ENCODE measurements at places on chromosomes 7 and 10.

DNA sequence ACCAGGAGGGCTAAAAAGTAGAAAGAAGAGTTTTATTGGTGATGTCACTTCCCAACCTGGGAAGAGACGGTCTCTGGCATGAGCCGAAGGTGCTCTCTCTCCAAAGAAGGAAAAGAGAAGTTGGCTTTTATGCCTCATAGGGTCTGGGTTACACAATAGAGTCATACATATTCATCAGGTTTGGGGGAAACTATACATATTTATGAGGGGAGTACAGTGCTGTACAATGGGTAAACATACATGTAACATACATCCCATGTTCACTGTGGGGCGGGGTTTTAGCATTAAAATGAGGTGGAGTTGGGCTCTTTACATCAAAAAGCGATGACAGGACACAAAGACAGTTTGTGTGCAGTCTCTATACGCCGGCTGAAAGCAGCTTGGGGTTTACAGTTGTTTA is 701.7 kb downstream of the TYW1 start:
- DNase-seq = no peak

- no peak for DNase-seq
Observed at GRCh38 chr7:2759736-2760097, 71.7 kb downstream of the AMZ1 start.

DNA sequence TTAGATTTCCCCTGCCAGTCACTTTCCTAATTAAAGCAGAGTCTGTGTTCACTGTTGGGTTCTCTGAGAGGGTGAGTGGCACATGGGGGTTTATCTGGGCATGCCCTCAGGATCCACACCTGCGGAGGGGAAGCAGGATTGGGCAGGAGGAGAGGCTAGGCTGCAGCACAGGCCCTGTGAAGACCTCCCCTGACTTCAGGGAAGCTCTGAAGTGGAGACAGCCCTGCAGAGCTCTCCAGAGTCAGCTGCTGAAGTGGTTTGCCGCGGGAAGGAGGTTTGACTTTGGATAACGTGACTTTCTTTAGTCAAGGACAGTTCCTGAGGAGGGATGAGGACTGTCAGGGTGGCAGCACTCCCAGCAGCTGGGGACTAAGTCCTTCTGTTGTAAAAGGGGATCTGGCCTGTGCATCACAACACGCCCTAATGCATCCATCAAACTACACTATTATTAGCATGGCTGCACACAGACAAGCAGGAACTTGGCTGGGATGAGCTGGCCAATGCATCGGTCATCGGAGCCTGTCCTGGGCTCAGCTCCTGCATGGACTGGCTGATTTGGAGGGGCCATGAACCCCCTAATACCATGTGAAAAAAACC is 50.9 kb upstream of the LEP start:
- no peak for DNase-seq

DNA sequence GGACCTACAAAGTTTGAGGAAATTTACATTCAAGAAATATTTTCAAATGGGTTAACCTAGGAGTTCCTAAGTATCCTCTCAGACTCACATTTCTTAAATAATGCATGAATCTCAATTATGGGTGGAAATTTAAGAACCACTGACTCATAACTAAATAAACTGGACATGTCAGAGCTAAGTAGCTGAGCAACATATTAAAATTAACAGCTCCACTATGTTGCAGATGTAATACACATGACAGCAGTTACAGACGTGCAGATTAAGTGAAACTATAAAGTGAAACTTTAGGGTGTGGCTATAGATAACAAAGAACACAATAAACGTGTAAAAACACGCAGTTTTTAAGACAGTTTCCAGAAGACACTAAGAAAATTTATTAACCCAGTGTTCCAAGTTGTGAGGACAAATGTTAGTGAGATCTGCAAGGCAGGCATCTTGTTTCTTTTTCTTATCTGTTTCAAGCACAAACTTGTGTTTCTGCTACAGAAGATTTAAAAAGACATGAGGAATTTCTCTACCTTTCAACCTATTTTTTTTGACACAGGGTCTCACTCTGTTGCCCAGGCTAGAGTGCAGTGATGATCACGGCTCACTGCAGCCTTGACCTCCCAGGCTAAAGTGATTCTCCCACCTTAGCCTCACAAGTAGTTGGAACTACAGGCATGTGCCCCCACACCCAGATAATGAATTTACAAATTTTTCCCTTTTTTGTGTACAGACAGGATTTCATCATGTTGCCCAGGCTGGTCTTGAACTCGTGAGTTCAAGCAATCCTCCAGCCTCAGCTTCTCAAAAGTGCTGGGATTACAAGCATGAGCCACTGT is 25.3 kb downstream of the DNMBP start:
- no peak for DNase-seq

DNA sequence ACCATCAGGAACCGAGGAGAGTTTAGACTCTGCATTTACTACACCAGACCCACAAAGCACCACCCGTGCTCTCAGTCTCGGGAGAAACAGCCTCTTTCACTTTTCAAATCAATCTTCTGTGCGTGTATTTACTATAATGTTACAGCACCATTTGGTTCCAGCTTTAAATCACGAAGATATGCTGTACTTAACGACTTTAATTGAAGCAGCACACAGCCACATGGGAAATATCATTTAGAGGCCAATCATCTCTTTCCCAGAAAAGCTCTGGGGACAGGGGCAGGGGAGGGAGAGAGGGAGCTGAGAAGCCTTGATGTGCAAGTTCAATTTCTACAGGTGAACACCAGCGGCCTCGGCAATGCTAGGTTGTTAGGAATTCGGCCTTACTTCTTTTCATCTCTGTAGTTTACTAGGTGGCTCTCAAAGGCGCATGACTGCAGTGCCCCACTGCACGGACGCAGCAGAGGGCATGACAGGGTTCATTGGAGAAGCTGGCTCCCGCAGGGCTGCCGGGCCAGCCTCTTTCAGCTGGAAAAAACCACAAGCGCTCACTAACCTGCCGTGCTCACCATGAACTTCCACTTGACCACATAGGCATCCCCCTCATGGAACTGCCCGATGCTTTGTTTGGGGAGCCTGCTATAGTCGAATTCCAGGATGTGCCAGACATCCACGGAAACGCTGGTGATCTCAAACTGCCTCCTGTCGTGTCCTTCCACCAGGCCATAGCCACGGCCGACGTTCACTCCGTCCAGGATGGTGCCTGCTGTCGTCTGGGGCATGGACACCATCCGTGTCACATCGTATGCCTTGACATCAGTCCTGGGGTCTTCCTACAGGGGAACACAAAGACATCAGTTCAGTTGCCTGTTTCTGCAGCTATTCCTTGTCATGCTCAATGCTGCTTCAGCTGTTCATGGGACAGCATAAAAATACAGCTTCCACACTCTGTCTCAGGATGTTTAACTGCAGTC is 154.5 kb downstream of the SVIL start:
- no peak for DNase-seq

DNA sequence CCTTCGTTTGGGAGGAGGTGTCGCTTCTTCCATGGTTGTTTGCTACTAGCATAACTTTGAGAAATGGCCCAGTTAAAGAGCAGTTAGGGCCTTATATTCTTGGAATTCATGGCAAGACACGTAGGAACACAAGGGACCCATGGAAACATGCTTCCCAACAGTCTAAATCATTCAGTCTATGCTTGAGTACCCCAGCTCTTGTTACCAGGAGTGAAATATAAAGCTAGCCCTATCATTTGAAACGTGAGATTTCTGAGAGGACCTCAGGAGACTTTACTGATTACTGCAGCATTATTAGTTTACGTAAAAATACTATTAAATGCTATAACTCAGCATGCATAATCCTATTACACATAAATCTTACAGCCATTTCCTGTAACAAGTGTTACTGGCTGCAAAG is 328.6 kb upstream of the CDC14C start:
- DNase-seq = no peak

DNA sequence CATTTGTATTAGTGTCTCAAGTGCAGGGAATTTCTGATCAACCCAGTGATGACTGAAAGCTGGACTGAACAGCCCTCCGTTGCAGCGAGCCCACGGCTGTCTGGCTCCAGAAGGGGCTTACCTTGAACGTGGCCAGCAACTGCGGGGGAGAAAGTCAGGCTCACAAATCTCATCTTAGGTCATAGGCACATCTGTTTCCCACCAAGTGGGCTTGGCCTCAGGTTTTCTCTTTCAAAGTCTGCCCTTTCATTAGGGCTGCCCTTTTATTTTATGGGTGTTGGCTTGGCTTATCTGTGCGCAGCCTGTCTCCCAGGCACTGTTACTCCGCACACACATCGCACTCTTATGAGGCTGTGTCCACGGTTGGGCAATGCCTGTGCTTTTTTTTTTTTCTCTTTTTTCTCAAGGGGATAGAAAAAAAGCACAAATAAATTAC is 178.0 kb downstream of the JCAD start:
- no peak for DNase-seq

DNA sequence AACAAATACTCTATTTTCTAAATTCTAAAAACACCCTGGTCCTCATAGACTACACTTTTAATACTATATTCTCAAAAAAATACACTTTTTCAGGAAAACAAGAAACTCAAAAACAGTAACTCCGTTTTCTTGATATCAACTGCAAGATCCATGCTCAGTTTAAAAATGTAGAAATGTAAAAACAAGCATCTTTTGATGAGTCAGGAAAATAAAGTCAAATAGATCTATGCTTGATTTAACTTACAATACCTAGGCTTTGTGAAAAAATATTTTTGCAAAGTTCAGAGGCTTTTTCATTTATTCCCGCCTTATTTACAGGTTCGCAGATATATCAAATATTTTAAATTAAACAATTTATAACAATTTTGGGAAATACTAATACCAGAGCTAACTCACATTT is 33.6 kb downstream of the POT1 start:
- no peak for DNase-seq

DNA sequence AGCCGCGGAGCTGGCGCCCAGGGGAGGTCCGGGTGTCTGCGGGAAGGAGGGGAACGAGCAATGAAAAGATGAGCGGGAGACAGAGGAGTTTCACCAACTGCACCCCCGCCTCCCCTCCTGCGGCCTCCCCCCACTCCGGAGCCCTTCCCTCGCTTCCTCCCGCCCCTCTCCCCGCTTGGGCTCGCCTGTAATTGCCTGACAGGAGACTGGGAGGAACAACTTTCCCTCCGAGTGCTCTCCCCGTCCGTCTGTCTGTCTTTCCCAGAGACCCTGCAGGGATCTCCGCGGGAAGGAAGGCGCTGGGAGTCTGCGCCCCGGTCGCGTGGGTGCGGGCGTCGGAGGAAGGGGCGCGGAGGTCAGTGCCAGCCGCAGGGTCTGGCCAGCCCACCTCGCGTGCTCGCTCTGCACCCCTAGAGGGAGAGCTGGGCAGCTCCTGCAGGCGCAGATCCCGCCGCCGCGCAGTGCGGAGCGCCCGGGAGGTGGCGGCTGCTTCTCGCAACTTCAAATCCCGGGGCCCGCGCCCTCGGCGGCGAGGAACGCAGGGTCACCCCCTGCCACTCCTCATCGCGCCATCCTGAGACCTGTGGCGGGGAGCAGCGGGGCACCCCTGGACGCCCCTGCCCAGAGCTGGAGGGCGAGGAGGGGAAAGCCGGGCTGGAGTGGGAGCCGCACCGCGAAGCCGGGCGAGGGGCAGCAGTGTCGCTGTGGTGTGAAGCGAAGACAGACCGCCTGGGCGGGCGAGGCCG is 511 bp upstream of the NRP1 start:
- DNase-seq = peak; percentile 72

DNA sequence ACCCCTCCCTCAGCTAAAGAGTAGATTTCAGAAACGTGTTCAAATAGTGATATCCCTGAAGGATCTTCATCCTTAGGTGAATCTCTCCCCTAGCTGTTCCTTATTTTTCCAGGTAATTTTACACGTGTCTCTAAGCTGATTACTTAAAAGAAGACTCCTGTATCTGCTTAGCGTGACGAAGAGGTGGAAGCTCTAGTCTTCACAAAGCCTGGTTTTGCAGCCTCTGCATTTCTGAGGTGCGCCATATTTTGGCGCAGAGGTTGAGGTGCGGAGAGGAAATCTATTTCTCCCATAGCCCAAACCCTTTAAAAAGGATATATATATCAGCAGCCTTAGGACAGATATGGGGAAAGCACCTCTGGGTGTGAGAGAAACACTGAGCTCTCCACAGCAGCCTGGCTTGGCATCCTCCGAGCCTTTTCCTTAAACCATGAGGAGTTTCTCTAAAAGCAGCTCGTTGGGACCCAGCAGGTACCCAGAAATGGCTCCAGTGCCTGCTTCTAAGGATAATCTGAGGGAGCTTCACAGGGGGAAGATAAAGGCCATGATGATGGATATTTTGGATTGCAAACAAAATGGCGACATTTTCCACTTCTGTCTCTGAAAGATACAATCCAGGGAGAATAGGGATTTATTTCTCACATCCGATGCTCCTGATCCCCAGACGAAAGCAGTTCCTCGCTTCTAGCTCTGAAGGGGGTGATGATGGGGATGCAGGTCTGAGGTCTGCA is 3.0 kb upstream of the HOXA2 start:
- DNase-seq = no peak

GRCh38 chr7:51551070-51551469 is 234.5 kb upstream of the COBL start:
- no peak for DNase-seq

DNA sequence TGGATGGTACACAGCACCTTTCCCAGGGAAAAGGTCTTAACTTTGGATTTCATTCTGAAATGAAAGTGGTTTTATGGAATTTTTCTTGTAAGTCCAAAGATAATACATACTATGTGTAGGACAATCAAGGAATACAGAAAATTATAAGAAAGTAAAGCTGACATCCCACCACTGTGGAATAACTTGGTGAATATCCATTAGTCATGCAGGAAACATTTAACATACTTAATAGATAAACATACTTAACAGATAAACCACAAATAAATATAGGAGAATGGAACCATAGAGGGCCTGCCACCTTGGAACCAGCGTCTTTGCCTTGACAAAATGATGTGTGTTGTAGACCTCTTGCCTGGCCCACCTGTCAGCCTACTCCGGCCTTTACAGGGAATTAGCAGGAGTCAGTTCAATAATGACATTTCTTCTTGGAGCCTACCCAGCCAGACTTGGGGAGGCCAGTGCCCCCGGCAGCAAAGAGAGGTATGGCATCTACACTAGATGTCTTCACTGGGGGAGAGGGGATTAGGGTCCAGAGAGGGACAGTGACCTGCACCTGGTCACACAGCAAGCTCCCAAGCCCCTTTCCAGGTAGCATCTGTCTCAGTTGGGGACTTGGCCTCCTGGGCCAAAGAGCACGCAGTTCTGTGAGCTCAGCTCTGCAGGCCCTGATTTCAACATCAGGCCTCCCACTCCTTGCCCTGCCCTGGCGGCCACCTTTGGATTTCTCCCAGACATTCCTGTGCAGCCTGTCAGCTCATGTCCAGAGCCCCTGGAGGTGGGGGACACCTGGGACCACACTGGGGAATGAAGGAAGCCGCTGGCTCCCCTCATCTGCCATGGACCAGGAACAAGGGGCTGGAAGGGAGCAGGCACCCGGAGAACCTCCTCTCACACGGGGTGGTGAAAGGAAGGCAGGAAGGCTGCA is 112.6 kb upstream of the PPIF start:
- DNase-seq = no peak

DNA sequence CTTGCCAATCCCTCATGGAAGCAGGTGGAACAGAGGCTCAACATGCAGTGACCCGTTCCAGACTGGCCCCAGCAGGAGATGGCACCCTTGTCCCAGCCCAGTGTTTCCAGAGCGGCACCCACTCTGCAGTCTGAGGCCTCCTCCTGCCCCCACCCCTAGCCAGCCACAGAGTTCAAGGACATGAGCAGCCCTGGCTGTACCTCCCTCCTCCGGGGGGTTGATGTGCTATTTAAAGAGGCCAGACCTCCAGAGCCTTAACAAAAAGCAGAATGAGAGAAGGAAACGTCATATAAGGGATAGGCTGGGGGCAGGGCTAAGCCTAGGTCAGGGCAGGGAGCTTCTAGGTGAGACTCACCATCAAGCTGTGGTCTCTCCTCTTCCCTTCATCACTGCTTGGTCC is 115.7 kb upstream of the NANOS1 start:
- DNase-seq = no peak

GRCh38 chr10:113846036-113846435 is 7.8 kb downstream of the DCLRE1A start:
- DNase-seq = no peak
